ENCODE measurements at places on chromosomes 1 and 21.

DNA sequence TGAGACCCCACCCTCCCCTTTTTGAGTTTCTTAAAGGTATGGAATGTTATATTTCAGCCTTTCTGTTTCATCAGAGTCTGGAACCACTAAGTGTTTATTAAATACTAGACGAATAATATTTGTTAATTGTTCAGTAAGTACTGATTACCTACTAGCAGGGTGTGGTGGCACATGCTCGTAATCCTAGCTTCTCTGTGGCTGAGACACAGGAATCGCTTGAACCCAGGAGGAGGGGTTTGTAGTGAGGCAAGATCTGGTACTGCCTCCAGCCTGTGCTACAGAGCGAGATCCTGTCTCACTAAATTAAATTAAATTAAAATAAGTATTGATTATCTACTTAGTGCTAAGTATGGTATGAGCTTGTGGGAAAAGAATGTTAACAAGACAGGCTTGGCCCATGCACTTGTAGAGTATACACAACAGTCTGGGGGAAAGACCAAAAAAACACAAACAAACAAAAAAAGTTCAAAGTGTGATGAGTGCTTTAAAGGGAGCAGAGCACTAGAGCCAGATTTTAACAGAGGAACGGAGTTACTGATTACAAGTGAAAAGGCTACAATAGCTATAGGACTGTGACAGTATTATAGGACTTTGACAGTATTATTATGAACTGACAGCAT is 2.4 kb downstream of the CEPT1 start:
- DNase-seq = no peak

- DNase-seq = no peak
Observed at GRCh38 chr1:186937016-186937670, 108.4 kb downstream of the PLA2G4A start.

GRCh38 chr21:38301321-38302214 is 44.8 kb downstream of the KCNJ15 start:
- no peak for DNase-seq

GRCh38 chr21:16205527-16205926 is 475.7 kb downstream of the USP25 start:
- no peak for DNase-seq

Measured in GM04503 (cell line).